ENCODE measurements at places on chromosomes 1 and 21. TPM values are rescaled to one million over a fixed set of nuclear protein-coding genes. Genes with fewer than 3 reads are reported as not detected.

DNA sequence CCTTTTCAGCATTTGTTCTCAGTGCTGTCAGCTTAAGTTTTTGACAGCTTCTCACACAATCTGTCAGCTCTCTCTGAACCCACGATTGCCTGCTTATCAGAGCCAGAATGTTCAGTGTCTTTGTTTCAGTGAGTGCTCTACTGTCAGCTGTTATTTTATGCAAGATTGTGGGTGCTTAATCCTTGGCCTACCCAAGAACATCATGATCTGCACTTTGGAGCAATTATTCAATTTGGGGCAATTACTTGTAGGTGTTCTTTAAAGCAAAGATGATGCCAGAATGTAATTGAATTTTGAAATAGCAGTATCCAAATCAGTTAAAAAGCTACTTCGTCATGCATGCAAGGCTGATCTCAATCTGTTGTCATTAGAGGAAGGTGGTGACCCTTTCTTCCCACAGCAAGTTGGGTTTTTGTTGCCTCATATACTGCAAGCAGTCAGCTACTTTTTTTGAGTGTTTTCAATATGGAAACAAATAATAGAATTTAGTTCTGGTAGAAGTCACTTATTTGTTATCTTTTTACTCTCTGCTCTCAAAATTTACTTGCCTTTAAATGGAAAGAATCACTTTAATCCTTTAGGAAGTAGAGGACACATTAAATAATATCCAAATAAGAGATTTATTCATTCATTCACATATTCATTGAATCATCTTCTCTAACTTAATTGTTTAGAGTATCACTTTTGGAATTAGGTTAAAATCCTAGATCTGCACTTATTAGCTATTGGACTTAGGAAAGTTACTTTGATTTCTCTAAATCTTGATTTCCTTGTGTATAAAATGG, 253.5 kb upstream of the CACYBP start:
- DNase-seq, result no peak

GSTM5 gene
- 3.8 TPM for total RNA-seq

DNA sequence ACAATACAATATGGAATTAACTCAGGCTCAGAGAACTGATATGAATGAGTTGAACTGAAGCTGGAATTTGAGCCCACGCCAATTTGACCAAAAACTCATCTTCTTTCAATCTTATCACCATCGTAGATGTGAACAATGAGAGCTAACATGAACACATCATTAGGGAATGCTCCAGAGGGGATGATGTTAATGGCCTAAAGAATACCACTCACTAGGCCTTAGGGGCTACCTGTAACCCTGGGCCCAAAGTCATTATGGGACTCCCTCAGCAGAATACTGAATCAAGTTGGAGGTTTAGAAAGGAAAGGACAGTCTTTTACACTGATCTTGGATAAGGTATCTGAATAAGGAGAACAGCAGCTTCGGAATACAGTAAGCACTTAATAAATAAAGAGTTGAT, 73.6 kb downstream of the C1orf94 start:
- no peak for DNase-seq

MCOLN2 gene
- 16.7 TPM for total RNA-seq

DNA sequence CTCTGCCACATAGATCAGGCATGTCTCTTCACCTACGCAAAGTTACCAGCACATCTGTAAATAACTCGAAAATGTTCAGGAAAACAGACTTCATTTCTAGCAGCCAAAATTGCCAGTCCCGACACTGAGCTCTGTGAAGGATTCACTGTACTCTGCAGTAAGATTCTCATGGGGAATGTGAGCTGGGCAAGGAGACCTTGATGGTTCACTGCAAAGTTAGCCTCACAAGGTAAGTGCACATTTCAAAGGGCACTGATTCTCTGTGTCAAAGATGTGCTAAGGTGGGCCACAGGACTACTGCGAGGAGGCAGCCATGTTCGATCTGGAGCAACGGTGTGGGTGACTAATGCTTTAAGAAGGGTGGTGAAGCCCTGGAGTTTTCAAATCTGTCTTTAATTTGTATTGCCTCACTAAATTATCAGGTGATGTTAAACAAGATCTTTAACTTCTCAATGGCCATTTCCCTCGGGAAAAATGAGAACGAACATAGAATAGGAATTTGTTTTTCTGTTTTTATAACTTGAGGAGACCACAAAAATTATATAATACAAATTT, 25.2 kb downstream of the STPG1 start:
- DNase-seq, result no peak

PAPPA2 gene
- total RNA-seq, result 0.03 TPM

NCAM2 gene
- total RNA-seq, result 1.1 TPM

IGSF3 gene
- total RNA-seq, result 0.43 TPM

CDC73 gene
- 35.6 TPM for total RNA-seq

- DNase-seq, result no peak
These were observed 9.0 kb upstream of the KCNE2 start for GRCh38 chr21:34354836-34355235.

DNA sequence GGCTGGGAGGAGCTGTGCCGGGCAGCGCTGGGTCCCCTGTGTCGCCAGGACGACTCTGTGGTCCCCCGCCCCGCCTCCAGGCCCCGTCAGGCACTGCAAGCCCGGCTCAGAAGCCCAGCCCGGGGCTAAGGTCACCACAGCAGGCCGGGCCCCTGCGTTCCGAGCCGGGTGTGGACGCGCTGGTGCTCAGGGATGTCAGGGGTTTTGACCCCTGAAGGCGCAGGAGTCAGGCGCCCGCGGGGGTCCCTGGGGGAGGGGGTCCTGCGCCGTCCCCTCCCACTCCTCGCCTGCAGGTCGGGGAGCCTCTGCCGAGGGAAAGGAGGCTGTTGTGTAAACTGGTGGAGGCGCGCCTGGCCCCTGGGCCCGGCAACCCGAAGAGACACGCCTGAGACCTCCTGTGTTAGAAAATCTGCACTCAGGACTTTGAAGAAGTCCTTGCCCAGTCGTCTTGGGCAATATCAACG, 23.7 kb upstream of the TMEM54 start:
- no peak for DNase-seq

CLIC6 gene
- 1.3 TPM for total RNA-seq

DNA sequence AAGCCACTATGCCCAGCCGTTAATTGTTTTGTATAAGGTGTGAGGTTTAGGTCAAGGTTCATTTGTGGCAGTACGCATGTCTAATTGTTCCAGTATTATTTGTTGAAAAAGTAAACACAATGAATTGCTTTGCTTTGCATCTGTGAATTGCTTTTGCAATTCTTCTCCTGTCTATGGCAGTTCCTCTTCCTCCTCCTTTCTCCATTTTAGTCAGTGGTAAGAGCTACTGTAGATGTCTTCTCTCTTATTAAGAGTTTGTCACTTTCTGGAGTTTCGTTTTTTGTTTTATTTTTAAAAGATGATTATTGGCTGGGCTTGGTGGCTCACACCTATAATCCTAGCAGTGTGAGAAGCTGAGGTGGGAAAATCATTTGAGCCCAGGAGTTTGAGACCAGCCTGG, 29.2 kb downstream of the C1orf185 start:
- no peak for DNase-seq

DNA sequence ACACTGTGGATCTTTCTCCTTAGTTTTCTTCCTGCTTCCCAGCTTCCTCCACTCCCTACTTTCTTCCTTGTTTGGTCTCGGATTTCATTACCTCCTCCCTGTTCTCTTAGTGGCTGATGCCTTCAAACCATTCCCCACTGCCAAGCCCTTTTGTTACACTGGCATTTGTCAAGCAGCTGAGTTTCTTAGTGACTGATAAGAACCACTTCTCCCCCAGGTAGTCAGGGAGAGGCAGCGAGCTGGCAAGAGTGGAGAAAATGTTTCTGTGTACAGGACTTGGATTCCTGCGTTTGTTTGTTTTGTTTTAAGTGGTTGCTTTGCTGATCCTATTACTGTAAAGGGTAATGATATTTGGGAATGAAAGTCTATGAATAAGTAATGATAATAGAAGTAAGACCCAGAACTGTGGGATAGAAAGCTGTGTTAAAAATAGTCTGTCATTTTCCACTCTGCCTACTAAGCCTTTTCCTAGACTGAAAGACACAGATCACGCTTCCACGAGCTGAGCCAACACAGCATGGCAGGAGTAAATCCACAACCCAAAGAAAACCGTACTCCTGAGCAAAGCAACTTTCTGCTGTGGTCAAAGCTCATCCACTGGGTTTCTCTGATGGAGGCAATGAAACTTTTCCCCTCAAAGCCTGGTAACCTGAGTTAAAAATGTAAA, 10.1 kb upstream of the SERTAD4 start:
- no peak for DNase-seq

GRCh38 chr1:4597020-4597419, 57.4 kb upstream of the AJAP1 start:
- no peak for DNase-seq

- no peak for DNase-seq
These were observed 40.2 kb downstream of the FOXD2 start for GRCh38 chr1:47478090-47478489.

GRCh38 chr1:156894711-156895454, 1.4 kb downstream of the PEAR1 start:
- no peak for DNase-seq

DNA sequence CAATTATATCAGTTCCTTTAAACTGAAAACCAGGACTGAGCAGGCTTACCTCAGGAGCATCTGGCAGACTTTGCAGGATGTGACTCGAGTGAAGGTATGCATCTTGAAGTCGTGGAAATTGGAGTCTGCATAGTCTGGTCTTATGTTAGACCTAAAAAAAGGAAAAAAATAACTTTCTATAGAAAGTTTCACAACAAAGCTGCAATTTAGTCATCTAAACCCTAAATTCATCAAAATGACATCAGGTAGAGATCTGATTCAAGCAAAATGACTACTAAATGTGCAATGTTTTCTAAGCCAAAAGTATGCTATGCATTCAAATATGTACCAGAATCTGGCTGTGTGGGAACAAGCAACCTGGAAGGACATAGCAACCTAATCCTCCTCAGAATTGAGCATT, 260.1 kb downstream of the VAV3 start:
- DNase-seq, result no peak

All from spleen (tissue), 13 donors.